ENCODE measurements at places on chromosomes 6 and 20.

DNA sequence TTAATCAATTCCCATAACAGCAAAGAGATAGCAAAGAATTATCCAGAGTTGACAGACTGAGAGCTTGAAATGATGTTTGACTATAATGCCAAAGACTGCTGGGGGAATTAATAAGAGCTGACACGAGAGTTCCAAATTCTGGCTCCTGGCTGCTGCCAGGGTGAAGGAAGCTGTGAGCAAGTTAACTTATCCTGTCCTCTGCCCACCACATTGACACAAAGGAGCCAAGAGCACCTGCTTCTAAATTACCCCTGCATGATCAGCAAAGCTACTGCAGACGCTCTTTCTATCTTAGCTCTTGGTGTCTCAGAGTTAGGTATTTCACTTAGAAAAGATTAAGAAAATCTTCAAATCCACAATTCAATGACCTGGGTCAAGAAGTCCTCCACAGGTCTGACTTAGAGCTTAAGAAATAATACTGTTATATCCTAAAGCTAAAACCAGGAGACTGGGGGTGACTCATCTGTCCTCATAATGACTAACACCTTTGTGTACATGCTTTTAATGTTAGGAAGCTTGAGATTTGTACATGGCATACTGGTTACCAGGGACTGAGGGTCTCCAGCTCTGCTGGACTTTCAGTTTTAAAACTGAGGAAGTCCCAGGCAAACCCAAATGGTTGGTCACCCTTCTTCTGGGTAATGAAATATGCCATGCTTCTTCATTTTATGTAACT, 13.2 kb upstream of the FRK start:
- no peak for DNase-seq

GRCh38 chr6:32118782-32119628, 9.0 kb downstream of the ATF6B start:
- DNase-seq: peak; percentile 24

GRCh38 chr6:154550779-154551178, 40.3 kb upstream of the CNKSR3 start:
- DNase-seq: no peak

GRCh38 chr6:11475016-11475415, 62.5 kb upstream of the TMEM170B start:
- no peak for DNase-seq

- DNase-seq: no peak
Measured at GRCh38 chr6:82741325-82741995, 324.2 kb downstream of the UBE3D start.

DNA sequence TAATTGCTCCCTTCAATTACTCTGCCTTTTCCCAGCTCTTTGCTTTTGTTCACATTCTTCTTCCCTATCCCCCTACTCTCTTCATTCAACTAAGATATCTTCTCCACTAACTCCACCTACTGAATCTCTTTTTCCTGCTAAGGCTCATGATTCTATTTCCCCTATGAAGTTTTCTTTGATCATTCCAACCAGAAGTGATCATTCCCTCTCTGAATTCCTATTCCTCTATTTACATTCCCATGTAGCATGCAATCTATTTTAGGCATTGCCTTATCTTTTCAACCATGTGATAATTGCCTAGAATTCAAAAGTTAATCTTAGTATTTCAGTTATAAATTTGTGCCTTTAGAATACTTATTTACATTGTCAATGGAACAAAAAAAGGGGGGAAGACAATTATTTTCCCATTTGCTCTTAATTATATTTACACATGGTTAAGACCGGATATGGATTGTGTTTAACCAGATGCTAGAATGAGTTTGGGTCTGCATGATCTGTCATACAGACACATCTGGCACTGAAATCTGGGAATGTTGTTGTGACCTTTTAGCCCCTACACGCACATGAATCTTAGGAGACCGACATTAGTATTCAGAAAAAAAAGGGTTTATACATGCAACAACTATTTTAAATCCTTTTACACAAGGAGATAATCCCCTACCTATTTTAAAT, 20.8 kb downstream of the MOXD1 start:
- DNase-seq: no peak

DNA sequence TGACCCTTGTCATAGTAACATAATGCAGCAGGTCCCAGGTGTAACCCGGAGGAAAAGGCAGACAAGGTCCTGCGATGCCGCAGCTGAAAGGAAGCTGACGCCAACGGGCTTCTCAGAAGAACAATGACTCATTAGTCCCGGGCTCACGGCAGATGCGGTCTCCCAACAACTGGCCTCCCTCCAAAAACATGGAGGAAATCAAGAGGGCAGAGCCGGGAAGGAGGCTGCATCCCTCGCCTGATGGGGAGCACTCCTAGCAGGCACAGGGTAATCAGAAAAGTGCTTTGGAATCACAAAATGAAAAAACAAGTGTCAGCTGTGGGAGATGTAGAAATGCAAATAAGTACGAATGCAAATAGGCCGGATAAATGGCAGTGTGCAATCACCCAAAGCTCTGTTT, 165.2 kb upstream of the AGPAT4 start:
- DNase-seq: no peak

DNA sequence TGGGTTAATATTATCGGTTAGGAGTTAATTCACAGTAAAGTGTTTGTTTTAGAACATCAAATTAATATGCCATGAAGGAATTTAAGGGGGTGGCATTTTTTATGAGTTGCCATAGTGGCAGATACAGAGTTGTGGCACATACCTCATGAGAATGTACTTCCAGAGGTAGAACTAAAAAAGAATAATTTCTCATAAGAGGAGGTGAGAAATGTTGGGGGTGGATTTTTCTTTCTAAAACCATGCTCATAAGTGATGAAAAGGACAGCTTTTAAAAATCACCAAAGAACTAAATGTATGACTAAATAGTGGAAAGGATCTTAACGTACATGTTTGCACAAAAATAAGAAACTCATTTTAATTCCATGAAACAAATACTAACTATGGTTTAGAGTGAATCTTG, 58.7 kb downstream of the SHLD1 start:
- DNase-seq: no peak

- no peak for DNase-seq
Measured at GRCh38 chr20:57398901-57399535, 7.8 kb downstream of the RBM38 start.

GRCh38 chr6:33217681-33218080, 9.4 kb downstream of the RING1 start:
- no peak for DNase-seq

GRCh38 chr6:109164331-109164730, 69.0 kb downstream of the CEP57L1 start:
- no peak for DNase-seq

- no peak for DNase-seq
Measured at GRCh38 chr6:162625846-162626540, 101.6 kb downstream of the PRKN start.

GRCh38 chr20:37833221-37833896, 69.6 kb upstream of the VSTM2L start:
- no peak for DNase-seq

GRCh38 chr6:76416821-76417605, 344.6 kb upstream of the IMPG1 start:
- no peak for DNase-seq

- DNase-seq: no peak
Measured at GRCh38 chr6:75842191-75842590, 93.2 kb downstream of the MYO6 start.

DNA sequence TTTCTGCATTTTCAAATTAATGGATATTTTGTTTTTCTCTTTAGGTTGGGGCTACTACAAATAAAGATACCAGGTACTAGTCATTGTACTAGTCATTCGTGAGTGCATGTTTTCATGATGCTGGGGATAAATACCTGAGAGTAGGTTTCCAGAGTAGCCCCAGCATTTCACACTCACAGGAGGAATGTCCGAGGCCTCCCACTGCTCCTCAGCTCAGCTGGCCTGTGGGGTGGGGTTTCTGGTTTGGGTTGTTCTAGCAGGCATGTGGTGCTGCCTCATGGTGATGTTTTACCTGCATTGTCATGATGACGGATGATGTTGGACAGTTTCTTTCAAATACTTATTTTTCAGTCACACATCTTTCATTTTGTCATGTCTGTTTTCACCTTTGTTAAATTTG, 144.5 kb downstream of the SMOC2 start:
- DNase-seq: no peak

- no peak for DNase-seq
Measured at GRCh38 chr6:162019349-162019748, 708.2 kb downstream of the PRKN start.

DNA sequence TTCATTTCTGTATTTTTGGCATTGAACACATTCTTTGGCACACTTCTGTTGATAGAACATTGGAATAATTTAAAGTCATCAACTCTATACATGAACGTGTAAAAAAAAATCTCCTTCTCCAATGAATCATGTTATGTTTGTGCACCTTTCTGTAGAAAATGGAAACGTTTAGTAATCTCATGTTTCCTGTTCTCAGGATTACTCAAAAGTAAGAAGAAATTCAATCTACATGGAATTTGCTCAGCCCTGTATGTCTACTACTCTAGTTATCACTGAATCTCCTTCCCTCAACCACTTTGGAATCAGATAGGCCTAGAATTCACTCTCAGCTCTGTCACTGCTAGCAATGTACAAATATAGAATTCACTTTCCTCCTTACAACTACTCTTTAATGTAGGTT, 103.6 kb downstream of the COL21A1 start:
- no peak for DNase-seq

- no peak for DNase-seq
Measured at GRCh38 chr6:31053873-31054272, 43.6 kb downstream of the MUC22 start.

DNA sequence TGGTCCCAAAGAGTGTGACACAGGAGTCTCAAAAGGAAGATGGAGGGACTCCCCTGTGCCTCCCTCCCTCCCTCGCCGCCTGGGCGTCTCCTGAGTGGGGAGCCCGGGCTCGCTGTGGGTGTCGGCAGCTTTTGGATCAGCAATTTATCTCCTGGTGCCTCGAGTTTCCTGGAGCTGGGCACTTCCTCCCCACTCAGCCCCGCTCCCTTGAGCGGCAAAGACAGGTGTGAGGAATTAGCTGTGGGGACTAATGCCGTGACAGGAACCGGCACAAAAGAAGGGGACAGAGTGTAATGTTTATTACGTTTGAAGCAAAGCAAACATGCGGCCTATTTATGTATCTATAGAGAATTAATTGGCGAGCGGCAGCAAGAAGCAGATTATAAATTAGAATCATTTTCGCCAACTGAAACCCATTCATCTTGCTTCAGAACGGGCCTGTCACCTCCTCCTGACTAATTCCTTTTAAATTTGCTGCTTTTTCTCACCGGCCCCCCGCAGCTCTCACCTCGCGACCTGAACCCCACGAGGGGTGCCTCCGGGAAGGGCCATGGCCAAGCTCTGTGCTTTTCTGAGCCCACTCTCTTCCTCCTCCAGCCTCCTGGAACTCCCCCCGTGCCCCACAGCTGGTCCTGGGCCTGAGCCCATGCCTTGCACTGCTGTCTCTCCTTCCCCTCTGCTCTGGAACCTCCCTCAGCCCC, 8.8 kb upstream of the CDH22 start:
- no peak for DNase-seq

- DNase-seq: no peak
Measured at GRCh38 chr6:149384464-149384863, 15.6 kb upstream of the SUMO4 start.

GRCh38 chr6:147135211-147135681, 69.0 kb upstream of the STXBP5 start:
- no peak for DNase-seq

DNA sequence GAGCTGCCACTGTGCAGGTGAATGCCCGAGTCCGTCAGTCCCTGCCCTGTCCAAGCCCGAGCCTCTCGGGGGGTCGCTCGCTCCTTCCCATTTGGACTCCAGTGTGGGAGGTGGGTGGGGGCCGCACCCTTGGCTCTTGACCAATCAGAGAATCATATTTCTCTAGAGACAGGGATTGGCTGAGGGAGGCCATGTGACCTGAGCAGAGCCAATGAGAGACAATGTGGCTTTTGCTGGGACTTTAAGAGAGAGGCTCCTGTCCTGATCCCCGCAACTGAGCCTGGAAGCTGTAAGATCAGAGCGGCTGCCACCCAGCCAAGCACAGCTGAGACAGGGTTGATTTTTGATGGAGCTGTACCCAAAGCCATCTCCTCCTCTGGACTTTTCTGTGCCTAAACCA, 199.3 kb downstream of the TFAP2C start:
- no peak for DNase-seq

DNA sequence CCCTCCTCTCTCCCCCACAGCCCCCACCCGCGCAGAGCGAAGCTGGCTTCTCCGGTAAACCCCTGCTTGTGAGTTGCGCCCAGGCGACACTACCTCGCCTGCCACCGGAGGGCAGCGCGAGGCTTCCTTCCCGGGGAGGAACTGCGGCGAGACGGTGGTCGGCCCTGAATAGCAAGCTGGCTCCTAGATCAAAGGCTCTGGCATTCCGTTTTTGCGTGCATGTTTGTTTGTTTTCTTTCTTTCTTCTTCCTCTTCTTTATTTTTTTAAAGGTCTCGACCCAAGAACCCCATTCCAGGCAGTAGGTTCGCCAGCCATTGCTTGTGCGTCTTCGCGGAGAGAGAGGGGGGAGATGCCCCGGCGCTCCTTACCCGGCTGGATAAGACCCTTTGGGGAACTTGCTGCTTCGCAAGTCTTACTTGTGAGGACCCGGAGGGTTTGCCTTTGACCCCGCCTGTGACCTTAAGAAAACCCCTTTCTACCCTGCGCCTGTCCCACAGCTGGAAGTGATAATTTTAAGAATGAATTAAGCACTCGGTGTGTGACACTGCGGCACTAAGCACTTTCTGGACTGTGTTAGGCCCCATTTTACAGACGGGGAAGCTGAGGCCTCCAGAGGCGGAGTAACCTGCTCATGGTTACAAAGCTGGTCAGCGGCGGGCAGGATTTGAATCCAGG, 92.7 kb upstream of the SIRPA start:
- no peak for DNase-seq

- DNase-seq: no peak
Measured at GRCh38 chr6:32183483-32184083, 470 bp downstream of the AGER start.

DNA sequence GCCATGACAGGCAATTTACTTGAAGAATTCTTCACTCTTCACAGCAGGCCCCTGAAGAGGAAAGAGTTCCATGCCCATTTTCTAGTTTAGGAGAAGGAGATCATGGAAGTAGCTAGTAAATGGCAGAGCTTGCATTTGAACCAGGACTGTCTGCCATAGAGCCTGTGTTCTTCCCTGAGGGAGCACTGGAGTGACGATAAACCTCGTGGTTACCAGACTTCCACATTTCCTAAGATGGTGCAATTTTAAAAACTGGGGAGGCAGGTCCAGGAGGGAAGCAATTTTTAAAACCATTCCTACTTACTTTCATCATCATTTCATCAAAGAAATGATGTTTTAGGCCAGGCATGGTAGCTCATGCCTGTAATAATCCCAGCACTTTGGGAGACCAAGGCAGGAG, 36.8 kb downstream of the STK35 start:
- DNase-seq: no peak

- no peak for DNase-seq
Measured at GRCh38 chr6:150198532-150198931, 55.7 kb downstream of the PPP1R14C start.

DNA sequence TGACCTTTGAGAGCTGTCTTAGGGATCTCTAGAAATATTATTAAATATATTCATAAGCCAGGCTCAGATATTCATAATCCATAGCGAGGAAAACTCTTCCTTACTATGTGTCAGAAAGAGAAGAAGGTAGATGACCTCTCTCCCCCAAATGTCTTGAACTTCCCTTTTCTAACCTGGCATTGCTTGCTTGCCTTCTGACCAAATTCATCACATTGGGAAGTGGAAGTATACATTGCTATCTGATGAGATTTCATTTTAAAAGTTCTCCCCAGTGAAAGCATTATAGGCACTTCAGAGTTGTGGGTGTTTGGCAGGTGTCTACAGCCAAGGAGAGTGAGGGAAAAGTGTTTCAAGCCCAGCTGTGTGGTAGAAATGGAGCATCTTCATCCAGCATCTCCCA, 197.3 kb downstream of the ZFAND3 start:
- no peak for DNase-seq

- no peak for DNase-seq
Measured at GRCh38 chr20:1866834-1867233, 28.4 kb upstream of the SIRPA start.
